ENCODE measurements at places on chromosomes 7 and 10.

DNA sequence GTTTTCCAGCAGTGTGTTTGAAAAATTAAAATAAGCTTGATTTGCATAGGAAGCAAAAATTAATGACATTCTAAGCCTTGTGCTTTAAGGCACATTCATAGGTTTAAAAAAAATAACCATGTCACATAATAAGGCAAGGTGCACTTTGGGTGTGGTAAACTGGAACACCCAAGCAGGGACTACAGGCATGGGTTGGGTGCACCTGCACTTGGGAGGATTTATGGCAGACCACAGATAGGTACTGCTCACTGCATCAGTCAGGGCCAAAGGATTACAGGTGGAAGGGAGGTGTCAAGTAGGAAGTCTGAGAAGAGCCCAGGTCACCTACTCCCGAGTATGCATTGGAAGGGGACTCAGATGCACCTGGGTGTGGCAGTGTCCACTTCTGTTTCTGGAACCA is 753.7 kb downstream of the SUGCT start:
- no peak for DNase-seq

- DNase-seq: no peak
These were observed 32.1 kb upstream of the GNA12 start for GRCh38 chr7:2876031-2876731.

GRCh38 chr10:34408956-34409355 is 406.1 kb downstream of the PARD3 start:
- no peak for DNase-seq

- no peak for DNase-seq
These were observed 83.4 kb downstream of the PON1 start for GRCh38 chr7:95240921-95241320.

GRCh38 chr7:85525676-85526075 is 338.8 kb upstream of the SEMA3D start:
- DNase-seq: no peak

- no peak for DNase-seq
These were observed 3.7 kb upstream of the IFIT1B start for GRCh38 chr10:89373916-89374711.

DNA sequence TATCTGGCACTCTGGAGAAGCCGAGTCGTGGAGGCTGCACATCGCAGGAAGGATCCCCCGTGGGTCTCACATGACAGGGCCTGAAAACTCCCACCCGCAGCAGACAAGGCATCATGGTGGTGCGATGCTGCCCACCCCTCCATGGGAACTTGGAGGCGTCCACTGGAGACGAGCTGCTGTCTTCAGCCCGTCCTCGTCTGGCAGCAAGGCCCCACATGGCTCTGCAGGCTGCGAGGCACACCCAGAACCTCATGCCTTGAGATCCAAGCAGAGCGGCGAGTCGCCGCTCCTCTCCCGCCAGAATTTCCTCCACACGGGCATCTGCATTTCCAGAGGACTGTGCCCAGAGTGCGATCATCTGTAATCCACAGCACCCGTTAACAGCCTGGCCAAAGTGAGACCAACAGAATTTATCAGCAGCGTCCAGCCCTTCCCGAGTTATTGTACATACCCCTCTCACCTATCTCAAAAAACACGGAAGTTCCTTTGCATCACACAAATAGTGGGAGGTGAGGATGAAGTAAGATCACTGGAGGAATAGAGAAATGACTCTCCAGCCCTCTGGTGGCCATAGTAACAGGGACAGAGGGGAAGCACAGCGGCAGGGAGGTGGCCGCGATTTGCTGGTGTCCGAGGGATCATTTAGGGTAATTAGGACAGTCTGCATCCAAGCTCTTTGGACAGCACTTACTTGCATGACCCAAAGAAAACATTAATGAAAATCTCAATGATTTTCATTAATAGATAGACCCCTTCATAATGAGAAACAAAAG is 292.4 kb downstream of the USP6NL start:
- no peak for DNase-seq

DNA sequence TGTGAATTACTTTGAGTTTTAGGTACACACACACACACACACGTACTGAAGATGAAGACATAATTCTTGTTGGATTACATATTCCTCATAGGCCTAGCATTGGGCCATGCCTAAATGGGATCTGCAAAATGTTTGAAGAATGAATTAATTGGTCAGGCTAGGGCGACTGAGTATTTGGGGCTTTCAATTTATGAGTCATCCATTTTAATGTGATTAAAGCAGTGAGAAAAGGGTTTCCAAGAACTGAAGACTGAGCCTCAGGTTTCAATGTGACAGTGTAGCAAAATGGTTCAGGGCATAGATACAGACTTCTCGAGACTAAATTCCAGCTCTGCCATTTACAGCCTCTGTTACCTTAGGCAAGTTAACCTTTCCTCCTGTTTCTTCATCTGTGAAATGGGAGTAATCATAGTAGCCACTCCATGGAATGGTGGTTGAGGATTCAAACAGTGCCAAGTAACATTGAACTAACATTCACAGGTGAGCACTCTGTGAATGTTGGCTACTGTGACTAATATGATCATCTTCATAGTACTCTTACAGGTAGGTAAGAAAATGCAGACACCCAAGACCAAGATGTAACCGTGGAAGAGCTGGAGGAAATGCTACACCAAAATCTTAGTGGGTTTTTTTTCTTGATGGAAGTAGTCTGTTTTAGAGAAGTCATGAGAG is 7.6 kb downstream of the BPGM start:
- no peak for DNase-seq

GRCh38 chr10:120793088-120793487 is 58.1 kb upstream of the WDR11 start:
- no peak for DNase-seq

GRCh38 chr7:25083201-25083600 is 41.9 kb downstream of the CYCS start:
- DNase-seq: no peak

GRCh38 chr7:48245751-48246472 is 74.7 kb downstream of the ABCA13 start:
- no peak for DNase-seq

GRCh38 chr7:29478687-29479240 is 84.9 kb upstream of the PRR15 start:
- DNase-seq: no peak

DNA sequence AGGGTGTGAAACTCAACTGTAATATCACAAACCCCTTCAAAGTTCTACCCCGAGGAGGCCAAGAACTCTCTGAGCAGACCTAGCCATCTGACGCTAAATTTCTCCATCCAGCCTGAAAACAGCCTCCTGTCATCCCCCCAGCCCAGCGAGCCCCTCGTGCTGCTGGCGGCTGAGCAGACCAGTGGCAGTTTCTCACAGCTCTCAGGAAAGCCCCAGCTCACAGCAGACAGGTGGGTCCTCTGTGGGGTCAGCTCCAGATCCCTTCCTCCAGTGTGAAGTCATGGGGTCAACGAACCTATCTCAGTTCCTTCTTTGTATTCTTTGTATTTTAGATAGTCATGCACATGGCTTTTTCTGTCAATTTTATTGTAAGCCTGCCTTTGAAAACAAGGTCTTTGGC is 7.8 kb downstream of the GARIN1A start:
- no peak for DNase-seq

DNA sequence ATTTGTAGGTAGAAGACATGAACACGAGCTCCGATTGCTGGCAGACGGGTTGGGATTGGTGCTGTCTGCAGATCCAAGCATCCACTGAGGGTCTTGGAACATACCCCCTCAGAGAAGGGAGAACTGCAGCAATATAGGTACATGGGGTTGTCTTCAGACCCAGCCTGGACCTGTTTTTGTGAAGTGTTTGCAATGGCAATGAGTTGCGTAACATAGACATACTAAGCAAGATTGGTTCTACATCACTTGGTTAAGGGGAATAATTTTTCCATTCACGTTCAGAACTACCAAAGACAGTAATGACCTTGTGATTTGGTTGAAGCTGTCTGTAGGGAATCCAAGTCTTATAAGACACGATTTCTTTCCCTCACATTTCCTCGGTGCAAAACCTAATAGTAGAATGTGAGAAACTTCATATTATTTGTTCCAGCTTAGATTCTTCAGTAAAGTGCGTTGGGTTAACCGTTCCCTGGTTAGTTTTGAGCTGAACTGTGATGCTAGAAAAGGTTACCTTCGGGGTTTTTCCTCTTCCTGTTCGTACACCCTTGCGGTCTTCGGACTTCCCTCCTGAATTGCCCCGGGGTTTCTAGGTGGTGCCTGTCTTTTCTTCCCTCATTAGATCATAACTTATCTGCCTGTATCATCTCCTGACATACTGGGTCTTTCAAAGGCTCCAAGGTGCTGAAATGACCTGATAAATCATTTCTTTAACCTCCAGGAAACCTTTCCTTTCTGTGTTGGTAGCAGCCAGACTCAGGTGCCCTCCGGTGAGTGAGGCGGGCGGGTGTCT is 14.4 kb downstream of the PROSER2 start:
- no peak for DNase-seq

GRCh38 chr10:118543714-118544400 is 51.6 kb downstream of the PRLHR start:
- peak; percentile 57 for DNase-seq

- no peak for DNase-seq
These were observed 22.3 kb upstream of the GDI2 start for GRCh38 chr10:5835446-5836095.

GRCh38 chr7:33998476-33998875 is 93.1 kb downstream of the BMPER start:
- DNase-seq: no peak

DNA sequence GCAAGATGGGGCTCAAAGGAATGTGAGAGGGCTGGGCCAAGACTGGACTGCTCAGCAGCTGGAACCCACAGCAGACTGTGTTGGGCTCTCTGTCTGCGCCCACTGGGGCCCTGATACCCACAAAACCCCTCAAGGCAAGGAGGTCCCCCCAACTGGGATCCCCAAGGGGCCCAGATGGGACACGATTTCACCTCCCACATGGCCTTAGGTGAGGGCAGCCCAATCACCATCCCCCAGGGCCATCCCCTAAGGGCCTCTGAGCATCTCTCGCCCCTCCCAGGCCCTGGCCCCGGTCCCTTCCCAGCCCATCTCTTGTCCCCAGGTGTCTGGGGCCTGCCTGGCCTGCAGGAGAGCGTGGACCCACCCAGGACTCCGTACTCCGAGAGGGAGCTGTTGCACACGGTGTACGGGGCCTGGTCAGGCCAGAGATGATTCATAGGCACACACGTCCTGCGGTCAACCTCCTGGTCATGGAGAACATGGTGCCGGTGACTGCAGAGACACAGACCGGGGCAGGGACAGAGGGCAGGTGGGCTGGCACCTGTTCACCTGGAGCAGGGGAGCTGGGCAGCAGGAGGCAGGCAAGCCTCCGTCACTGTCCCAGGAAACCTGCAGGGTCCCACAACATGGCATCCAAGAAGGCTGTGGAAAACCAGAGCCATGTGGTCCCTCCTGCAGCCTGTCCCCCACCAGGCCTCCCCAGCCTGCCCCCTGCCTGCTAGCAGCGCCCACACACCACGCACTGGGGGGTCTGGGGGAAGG is 21.6 kb downstream of the OGDHL start:
- DNase-seq: no peak

Data from iPS DF 6.9 (cell line).